ENCODE measurements at places on chromosomes 7 and 10.

DNA sequence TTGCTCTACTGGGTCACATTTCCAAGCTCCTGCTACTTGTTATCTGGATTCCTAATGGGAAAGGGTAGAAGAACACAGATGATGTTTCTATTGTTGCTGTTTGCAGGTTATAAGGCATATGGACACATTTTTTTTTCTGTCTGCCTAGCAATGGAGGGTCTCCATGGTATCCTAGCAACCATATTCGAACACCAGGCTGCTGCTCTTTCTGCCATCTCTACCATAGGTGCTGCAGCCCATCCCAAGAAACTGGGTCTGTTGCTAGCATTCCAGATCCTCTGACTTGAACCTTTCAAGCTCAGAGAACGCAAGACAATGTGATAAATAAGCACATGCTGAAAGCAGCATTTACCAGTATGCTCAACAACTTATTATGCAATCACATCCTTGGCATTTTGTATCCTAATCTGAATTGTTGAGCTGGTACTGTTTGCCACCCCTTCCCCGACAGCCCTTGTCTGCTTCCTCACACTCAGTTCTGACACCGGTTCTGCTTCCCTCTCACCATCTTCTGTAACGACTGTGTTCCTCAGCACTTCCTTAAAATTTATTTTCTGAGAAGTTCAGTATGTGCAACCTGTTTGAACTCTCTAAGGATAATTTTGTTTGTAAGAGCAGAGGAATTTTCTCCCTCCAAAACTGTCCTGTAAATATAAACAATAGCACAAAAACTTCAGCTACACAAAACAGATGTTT, 6.2 kb downstream of the PRKG1 start:
- no peak for DNase-seq

GRCh38 chr10:92421550-92421949, 130.6 kb downstream of the MARCHF5 start:
- DNase-seq = no peak

- peak; percentile 79 for DNase-seq
These were observed 19.4 kb downstream of the SFTPD start for GRCh38 chr10:79929409-79929904.

DNA sequence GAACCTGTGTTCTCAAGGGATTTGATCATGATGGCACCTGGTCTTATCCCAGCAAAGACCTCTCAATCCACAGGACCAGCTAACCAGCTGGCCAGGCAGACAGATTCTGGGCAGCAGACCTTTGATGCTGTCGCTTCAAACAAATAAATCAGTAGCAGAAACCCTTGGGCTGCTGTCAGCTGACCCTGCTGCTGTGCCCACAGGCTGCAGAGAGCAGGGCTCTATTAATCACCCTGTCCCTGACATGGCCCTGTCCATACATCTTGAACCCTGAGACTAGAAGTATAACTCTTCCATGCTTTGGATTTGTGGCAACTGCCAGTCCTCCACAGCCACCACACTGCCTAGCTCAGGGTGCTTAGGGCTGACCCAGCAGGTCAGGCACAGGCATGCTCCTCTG, 244.1 kb upstream of the PODXL start:
- no peak for DNase-seq

- no peak for DNase-seq
These were observed 673.9 kb upstream of the GALNT17 start for GRCh38 chr7:70457883-70458680.

DNA sequence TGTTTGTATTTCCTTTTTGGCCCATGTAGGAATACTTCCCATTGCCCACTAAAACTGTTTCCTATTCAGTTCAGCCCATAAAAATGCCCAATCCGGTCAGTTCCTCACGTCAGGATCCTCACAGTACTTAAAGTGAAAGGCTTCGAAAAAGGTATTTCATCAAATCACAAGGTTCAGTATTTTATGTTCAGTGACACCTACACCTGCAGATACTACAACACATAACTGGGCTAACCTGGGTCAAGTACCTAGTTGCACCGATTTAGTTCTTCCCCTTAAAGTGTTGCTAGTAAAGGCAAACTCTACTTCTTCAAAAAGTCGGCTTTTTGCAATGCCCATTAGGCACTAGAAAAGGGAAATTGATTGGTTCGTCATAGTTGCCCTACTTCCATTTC, 1.1 kb downstream of the SNX13 start:
- DNase-seq = no peak

DNA sequence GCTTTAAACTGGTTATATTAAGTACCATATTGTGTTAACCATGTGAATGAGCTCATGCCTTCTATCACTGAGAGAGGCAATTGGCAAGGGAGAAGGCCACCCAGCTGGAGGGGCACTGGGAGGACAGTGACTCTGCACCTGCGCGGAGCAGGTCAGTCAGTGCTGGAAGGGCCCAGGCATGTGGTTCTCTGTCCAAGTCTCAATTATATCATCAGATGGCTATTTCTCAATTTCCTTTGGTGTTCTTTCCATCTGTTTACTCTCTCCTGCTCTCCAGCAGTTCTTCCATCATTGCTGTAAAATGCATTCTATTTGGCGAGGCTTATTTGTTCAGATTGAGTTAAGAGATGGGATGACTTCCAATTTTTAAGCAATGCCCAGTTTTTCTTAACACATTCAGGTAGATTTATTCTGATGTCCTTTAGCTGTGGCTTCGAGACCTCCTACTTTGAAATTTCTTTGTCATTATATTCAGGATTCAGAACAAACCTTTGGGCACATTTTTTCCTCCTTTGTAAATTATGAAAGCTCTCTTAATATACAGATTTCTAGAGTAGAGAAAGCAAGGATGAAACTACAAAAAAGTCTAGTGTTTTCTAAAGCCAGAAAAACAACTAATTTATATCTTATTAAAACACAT, 159.3 kb downstream of the BMPER start:
- no peak for DNase-seq

- no peak for DNase-seq
These were observed 18.0 kb downstream of the NEBL start for GRCh38 chr10:20879136-20879535.

- DNase-seq = no peak
These were observed 38.7 kb downstream of the RASGEF1A start for GRCh38 chr10:43227911-43228782.

DNA sequence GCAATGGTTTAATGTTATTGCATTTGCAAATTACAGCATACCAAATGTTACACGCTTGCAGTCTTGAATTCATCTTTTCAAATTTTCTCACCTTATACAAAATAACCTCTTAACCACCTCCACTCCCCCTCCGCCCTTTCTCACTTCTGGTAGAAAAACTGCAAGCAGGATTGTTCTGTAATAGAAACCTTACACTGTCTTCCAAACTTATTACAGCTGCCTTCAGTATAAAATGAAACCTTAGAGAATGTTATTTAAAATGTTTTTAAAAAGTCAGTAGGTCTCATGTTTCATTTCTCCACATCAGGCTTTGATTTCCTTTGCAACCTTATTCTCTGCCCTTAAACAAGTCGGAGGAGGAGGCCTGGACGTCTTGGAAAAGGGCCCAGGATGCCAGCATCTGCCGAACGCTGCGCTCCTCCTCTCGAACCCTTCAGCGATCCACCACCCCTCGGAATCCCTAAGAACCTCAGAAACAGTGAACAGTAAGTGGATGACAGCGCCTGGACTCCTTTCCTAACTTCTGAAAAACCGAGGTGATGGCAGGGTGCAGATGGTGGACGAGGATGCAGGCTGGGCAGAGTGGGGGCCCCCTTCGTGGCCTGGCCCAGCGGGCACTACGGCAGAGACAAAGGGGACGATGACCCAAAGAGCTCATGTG, 74.0 kb downstream of the FGFR2 start:
- DNase-seq = no peak

- DNase-seq = no peak
These were observed 1063.0 kb upstream of the AUTS2 start for GRCh38 chr7:68535266-68535665.

- DNase-seq = no peak
These were observed 86.1 kb downstream of the PTPRN2 start for GRCh38 chr7:158501393-158502067.

GRCh38 chr7:71430246-71430645, 298.3 kb downstream of the GALNT17 start:
- no peak for DNase-seq

GRCh38 chr10:112689327-112690072, 242.5 kb downstream of the VTI1A start:
- DNase-seq = no peak

DNA sequence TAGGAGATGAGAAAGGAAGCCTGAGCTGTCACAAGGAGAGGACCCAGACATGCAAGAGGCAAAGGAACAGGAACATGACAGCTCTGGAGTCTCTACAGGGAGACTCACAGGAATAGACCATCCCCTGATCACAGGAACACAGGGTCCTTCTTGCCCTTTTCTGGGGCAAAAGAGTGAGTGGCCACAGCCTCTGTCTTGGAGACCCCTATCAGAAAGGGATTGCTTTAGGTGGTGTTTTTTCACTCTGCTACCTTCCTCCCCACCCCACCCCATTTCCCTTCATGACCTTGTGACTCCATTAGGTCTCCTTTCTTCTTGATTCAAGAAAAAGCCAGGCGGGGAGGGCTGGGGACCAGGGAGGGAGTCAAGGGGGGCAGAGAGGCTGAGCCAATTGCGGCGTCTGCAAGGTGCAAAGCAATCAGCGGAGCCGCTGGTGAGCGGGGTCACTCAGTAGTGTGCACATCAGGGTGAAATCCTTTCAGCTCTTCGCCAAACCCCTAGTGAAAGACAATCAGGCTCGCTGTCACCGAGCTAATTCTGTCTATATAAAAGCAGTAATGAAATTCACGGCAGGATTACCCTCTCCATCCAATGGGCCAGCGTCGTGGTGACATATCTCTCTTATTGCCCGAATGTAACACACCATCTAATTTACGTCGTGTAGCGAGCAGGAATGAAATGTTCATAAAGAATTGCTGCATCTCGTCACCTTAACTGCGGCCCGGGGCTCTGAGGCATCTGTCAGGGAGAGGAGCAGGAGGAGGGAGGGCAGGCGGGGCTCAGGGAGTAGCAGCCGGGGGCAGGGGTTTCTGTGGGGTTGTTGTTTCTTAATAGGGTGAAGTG, 31.5 kb upstream of the BTRC start:
- DNase-seq = no peak

DNA sequence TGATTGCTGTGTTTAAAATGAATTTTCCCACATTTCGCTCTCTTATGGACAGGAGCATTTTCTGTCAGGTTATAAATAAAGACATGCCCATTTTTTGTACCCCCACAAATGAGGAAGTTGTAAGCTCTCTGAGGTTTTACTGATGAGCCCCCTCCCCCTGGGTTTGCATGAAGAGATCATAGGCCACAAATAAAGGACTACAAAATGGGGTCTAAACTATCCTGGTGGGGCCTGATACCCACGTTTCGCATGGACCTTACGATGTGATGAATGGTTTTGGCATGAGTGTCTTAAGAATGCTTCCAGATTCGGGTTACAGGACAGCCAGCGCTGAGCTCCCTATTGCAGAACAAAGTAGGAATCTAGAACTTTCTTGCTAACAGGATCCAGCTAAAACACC, 5.8 kb downstream of the IKZF1 start:
- no peak for DNase-seq

DNA sequence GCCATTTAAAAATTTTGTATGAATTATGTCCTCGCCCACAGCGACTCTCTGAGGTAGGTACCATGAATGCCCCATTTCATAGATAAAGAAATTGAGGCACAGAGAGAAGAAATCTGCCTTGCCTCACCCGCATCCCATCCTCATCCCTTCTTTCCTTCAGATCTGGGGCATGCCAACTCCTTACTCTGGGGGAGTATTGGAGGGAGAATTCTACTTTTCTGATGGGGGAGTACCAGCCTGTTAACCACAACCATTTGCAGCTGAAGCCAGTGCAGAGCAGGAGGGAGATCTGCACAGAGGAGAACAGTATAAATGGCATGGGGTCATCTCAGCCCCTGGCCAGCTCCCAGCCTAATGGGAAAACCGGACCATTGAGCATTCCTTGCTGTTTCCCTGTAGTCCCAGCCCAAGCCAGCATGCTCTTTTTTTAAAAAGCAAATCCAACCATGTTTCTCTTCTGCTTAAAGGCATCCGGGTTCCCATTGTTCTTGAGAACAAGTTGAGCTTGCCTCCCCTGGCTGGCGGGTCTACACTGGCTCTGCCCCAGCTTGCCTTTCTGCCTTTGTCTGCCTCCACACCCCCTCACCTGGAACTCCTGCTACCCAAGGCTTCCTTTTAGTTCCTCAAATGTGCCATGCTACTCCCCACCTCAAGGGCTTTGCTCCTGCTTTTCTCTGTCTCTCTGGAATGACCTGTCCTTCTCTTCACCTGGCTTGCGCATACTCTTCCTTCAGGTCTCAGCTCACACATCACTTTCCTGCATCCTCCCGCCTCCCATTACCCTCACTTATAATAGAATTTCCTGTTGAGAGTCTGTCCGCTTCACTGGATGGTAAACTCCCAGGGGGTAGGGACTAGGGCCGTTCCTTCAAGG, 8.8 kb upstream of the ZNF503 start:
- no peak for DNase-seq

- DNase-seq = peak; percentile 68
These were observed 223.7 kb downstream of the LHFPL3 start for GRCh38 chr7:104552102-104552501.

DNA sequence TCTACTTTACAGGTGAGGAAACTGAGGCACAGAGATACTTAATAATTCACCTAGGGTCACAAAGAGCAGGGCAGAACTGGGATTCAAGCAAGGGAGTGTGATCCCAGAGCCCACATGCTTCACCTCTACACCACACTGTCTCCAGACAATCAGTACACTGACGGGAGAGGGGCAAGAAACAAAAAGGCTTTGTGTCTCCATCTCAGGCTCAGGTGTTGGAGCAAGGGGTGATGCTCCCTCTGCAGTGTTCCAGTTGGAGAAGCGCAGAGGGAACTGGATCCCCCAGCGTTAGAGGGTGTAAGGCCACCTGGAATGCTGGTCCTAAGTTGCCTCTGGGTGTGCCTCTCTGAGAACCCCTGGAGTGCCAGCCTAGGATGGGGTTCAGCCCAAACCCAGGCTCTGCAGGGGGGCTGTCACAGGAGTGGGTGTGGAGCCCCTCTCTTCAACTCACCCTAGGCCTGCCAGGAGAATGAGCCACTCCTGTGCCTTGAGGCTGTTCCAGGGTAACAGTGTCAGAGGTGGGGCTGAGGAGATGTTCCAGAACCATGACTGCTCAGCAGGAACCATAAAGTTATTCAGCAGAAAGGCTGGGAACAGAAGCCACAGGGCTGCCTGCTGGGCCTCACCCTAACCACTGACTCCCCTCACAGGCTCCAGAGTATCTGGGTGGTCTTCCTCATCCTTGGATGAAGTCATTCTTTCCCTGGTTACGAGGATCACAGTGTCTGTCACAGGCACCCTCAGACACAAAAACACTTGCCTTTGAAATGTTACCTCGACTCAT, 5.5 kb downstream of the RBP4 start:
- DNase-seq = no peak

- no peak for DNase-seq
These were observed 15.2 kb upstream of the PILRB start for GRCh38 chr7:100342765-100343164.

DNA sequence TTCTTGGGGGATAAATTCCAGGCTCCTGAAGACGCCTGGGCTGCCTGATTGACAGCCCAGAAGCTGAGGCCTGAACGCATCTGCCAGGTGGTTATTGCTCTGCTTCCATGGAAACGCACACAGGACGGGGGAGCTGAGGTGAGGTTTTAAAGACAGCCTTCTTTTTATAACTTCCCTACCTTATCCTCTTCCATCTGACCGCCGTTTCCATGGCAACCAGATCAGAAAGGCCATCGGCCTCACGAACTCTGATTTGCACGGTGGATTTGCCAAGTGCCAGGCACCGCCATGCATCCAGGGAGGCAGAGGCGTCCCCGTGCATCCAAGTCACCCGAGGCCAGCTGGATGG, 260.9 kb downstream of the ADARB2 start:
- no peak for DNase-seq

GRCh38 chr7:149670288-149670687, 103.1 kb downstream of the ZNF467 start:
- DNase-seq = no peak

All from iPS DF 6.9 (cell line).